Central memory CD4-positive, alpha-beta T cell (primary cell): ENCODE measurements at places on chromosomes 2 and 18.

DNA sequence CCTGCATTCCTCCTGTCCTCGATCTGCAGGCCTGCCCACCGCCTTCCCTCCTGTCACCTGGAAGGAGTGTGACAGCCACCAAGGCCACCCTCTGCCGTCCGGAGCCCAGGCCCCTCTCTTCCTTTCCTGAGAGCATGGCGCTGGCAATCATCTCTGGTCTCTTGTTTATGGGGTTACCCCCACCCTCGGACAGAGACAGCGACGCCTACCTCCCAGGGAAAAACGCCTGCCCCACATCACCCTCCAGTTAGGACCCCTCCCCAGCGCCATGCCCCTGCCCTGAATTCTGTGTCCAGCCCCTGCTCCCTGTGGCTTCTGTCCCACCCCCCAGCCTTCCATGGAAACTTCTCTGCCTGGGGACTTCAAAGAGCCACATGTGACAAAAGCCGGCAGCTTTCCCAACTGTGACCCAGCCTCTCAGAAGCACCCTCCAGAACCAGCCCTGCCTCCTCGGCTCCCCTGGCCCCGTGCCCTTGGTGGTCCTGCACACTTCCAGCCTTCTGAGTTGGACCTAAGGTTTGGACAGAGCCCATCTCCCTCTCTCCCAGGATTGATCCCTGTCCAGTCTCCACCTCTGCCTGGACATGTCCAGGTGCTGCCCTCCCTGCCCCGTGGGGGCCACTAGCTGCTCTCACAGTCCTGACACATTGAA, 145.0 kb upstream of the HDAC4 start:
- DNase-seq: no peak

DNA sequence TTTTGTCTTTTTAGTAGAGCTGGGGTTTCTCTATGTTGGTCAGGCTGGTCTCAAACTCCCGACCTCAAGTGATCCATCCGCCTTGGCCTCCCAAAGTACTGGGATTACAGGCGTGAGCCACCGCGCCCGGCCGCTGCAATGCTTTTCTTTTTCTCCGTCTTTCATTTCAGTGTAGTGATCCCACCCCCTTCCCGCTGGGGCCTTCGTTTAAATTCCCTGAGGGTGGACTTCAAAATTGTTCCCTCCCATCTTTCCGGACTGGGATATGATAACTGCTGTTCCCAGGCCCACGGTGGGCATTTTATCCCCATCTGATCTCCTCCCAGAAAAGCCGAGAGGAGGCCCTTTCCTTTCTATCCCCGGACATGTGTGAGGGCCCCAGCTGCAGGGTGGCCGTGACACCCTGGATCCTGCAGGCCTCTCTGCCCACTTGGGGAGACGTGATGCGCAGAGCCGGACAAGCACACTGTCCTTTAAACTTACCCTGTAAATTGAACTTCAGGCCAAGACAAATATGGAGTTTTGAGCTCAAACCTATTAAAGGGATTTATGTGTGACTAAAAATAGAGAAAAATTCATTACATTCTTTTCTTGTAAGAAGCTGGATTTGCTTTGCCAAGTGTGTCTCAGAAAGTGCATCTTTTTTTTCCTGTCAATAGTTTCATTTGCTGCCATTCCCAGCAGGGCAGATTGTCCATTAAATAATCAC, 54.5 kb upstream of the AFF3 start:
- DNase-seq: no peak

GRCh38 chr2:160650196-160651118, 156.8 kb upstream of the RBMS1 start:
- no peak for DNase-seq

DNA sequence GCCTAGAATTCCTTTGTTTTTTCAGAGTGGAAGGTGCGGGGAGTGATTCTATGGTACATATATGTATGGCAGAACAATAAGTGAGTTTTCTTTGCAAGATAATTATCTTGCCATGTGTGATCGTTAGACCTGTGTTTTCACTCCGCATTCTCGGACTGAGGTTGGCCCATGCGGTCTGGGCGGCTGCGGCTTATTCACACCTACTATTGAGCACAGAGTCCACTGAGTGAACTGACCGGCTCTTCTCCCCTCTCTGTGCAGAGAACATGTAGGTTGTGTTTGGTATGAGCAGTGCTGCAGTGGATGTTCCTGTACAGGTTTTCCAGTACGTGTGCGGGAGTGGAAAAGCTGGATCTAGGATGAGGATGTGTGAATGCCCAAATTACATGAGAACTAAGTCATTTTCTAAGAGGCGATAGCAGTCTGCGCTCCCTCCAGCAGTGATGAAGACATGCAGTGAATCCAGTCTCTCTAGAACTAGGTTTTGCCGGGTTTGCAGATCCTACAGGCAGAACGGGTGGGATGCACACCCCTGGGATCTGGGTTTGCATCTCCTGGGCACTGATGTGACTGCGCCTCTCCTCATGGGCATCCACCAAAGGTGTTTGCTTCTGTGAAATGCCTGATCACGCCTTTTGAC, 27.1 kb downstream of the MTERF4 start:
- DNase-seq: no peak

DNA sequence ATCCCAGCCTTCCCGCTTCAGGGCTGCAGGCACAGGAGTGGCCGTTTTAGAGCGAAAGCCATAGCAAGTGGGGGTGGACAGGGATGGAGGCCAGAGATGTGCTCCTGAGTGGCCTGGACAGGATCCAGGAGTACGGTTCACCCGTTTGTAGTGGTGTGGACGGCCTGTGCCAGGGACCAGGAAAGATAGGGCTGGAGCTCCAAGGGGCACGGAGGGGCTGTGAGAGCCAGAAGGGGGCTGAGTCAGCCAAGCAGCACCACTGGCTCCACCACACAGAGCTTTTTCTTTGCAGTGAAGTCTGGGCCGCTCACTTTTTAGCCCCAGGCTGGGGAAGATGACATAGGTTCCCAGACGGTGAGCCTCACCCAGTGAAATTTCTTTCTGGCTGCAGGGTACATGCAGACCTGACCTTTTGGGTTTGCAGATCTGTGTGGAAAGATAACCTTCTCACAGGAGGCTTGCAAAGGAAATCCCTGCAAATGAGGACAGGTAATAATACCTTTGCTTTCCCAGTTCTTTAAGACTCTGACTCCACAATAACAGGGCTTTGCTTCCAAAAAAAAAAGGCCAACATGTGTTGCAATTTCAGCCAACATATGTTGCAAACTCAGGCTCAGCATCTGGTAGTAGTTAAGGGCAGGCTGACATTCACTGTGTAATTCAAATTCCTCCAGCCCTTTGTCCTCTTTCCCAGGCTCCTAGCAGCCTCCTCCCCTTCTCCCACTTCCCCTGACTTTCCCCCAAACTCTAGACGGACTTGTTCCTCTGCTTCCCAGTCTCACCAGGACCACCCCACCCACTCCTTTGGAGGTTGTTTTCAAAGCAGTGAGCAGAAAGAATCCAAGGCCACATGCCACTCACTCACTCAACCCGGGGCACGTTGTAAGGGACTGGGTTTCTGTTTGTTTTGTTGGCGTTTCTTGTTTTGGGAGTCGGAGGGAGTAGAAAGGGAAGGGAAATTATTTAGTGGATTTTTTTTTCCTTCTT, 20.3 kb upstream of the LAPTM4A start:
- no peak for DNase-seq

DNA sequence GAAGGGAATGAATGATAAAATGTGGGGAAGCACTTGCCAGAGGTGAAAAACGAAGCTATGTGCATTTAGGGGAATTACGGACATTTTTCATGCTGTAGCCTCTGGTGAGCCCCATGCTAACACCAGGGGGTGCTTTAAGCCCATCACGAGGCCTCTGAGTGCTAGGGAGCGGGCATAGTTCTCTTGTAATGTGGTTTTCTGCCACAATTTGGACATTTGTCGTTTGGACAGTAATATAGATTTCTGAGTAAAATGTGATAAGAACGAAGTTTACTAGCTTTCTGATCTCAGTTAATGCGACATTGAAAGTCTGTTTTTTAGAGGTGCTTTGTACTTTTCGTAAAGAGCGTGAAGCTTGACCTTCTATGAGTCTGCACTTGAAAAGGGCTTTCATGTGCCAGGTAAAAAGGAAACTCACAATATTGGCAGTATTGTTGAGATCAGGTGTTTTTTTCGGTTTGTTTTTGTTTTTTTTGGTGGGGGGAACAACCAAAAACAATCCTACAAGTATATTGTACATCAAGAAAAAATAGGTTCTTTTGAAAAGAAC, 50.6 kb downstream of the TRAF3IP1 start:
- DNase-seq: peak; percentile 35

DNA sequence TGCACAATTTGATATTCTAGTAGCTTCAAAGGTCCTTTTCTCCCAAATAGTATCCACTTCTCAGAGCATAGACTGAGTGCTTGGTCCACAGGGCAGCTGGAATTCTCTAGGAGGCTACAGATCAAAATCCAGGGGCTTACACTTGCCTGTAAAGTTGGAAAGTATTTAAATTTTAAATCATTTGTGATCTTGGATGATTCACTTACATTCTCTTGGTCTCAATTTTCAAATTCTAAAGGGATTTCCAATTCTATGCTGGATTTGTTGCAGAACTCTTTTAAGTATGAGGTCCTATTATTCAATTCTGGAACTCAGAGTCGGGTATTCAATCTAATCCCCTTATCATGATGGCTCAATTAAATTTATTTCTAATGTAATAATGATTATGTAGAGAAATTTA, 492.3 kb downstream of the NYAP2 start:
- no peak for DNase-seq

- DNase-seq: no peak
These were observed 348.7 kb upstream of the GALNT5 start for GRCh38 chr2:156908825-156909224.

DNA sequence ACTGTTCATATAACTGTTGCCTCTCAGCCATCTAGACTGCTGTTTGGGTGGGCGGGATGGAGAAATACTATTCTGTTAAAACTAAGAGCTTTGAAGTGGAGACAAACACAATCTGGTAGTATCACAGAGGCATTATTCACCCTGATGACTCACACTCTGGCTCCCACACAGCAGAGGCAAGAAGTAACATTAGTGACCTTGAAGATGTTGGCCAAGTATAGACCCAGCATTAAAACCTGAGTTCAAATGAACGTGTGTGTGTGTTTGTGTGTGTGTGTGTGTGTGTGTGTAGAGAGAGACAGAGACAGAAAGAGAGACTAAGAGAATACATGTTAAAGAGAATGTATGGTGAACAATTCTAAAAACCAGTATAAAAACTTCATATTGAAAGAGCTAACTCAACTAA, 22.5 kb upstream of the ACVR1 start:
- DNase-seq: peak; percentile 31

- DNase-seq: no peak
These were observed 834 bp upstream of the BUB1 start for GRCh38 chr2:110678457-110679336.

GRCh38 chr2:150591496-150592285, 104.2 kb upstream of the RND3 start:
- DNase-seq: no peak

GRCh38 chr2:173021939-173022371, 53.7 kb upstream of the MAP3K20 start:
- DNase-seq: no peak

DNA sequence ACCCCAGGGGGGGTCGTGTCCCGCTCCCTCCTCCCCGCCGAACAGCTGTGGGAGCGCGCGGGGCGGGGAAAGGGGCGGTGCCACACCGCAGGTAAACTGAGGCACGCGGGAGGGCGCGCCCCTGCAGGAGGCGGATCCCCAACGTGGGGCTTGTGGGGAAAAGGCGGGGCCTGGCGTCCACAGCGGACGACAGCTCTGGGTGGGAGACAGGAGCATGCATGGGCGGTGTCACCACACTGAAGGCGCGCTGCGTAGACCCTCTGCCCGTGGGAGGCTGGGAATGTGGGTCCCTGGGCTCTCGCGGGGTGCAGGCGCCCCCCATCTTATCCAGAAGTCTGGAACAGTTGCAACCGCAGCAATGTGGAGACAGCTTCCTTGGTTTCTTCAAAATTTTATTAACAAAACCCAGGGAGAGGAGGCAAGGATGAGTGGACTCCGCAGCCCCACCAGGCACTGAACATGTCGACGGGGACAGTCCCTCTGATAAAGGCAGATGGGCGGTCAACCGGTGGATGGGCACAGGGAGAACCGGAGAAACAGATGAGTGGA, 723 bp upstream of the MBD1 start:
- DNase-seq: no peak

GRCh38 chr2:38145236-38145635, 69.3 kb upstream of the CYP1B1 start:
- DNase-seq: no peak

GRCh38 chr2:37656512-37657423, 14.7 kb downstream of the CDC42EP3 start:
- no peak for DNase-seq

DNA sequence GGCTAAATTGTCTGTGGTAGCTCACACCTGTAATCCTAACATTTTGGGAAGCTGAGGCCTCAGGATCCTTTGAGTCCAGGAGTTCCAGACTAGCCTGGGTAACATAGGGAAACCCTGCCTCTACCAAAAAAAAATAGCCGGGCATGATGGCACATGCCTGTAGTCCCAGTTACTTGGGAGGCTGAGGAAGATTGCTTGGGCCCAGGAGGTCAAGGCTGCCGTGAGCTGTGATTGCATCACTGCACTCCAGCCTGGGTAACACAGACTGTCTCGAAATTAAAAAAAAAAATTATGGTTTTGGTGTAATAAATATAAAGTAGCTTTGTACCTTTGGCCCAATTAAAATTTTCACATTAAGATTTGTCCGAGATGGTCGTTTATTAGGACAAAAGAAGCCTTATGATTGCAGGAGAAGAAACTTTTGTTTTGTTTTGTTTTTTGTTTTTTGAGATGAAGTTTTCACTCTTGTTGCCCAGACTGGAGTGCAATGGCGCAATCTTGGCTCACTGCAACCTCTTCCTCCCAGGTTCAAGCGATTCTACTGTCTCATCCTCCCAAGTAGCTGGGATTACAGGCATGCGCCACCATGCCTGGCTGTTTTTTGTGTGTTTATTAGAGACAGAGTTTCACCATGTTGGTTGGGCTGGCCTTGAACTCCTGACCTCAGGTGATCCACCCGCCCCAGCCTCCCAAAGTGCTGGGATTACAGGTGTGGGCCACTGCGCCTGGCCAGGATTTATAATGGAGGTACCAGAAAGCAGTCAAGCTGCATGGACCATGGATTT, 4.1 kb downstream of the MTA3 start:
- no peak for DNase-seq

GRCh38 chr18:7322817-7323485, 92.1 kb downstream of the LRRC30 start:
- no peak for DNase-seq

GRCh38 chr2:50556934-50557575, 474.9 kb downstream of the NRXN1 start:
- DNase-seq: no peak

- no peak for DNase-seq
These were observed 17.8 kb upstream of the KCNK3 start for GRCh38 chr2:26674771-26675170.

GRCh38 chr2:58047373-58047935, 848 bp downstream of the VRK2 start:
- DNase-seq: no peak

- DNase-seq: no peak
These were observed 2.4 kb downstream of the SRD5A2 start for GRCh38 chr2:31578316-31578715.

GRCh38 chr2:33511141-33511540, 34.7 kb downstream of the RASGRP3 start:
- DNase-seq: no peak

- DNase-seq: peak; percentile 68
These were observed 108.7 kb downstream of the UXS1 start for GRCh38 chr2:106085181-106085940.

- no peak for DNase-seq
These were observed 19.1 kb downstream of the HDAC4 start for GRCh38 chr2:239381709-239382134.
